ENCODE measurements at places on chromosomes 13 and 19.

DNA sequence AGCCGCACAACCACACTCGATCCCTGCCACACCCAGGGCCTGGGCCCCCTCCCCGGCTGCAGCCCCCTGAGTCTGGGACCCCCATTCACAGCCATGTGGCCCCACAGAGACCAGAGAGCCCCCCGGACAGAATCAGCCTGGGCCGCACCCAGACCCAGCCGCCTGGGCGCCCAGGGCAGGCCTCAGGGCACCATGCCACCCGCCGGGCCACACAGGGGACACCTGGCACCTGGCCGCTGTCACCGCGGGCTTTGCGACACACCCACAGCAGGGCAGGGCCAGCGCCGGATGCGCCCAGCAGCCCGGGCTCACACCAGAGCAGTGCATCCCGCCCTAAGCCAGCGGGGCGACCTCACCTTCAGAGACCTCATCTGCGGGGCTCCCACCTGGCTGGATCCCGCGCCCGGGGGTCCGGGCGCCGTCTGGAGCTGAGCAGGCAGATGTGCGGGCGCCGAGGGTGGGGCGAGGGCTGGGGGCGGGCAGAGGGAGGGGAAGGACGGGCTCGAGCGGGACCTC, 443 bp downstream of the TBXA2R start:
- H3K4me1 ChIP-seq: peaks cover 44% of the 10 kb centered on the region
- H3K4me3 ChIP-seq: peak overlapping the region; percentile 58
- DNase-seq: peak; percentile 88
- H3K27ac ChIP-seq: peak overlapping the region; percentile 90
- H3K36me3 ChIP-seq: peaks cover 6% of the 10 kb centered on the region
- no peaks in the 10 kb centered on the region for H3K27me3 ChIP-seq

DNA sequence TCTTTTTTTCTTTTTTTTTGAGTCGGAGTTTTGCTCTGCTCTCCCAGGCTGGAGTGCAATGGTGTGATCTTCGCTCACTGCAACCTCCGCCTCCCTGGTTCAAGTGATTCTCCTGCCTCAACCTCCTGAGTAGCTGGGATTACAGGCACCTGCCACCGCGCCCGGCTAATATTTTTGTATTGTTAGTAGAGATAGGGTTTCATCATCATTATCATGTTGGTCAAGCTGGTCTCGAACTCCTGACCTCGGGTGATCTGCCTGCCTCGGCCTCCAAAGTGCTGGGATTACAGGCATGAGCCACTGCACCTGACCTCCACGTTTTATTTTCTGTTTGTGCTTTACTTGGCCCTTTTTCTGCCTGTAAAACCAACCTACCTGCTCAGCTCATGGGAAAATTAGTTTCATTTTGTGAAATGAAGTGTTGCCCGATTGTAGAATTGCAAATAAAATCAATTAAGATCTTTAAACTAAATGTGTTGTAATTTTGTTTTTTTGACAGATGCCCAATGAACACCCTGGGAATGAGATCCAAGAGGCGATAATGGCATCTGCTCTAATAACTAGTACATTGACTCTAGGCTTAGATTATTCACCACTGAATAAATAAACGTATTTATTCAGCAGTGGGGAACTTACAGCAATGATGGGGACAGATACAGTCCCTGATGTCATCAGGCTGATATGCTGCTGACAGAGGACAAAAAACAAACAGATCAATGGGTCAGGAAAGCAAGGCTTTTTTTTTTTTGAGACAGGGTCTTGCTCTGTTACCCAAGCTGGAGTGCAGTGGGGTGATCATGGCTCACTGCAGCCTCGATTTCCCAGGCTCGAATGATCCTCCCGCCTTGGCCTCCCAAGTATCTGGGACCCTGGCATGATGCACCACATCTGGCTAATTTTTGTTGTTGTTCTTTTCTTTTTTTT, 2.2 kb upstream of the RAB11B start:
- H3K4me3 ChIP-seq: no peak overlapping the region
- no peak for DNase-seq

GRCh38 chr19:30093966-30094755, 152.1 kb downstream of the URI1 start:
- no peak overlapping the region for H3K27ac ChIP-seq
- H3K4me3 ChIP-seq: no peak overlapping the region
- DNase-seq: peak; percentile 25

GRCh38 chr19:19492026-19492610, 23.2 kb downstream of the TSSK6 start:
- H3K36me3 ChIP-seq: peaks cover 52% of the 10 kb centered on the region
- no peaks in the 10 kb centered on the region for H3K27me3 ChIP-seq
- no peak overlapping the region for H3K4me3 ChIP-seq
- H3K27ac ChIP-seq: no peak overlapping the region
- H3K4me1 ChIP-seq: peaks cover 37% of the 10 kb centered on the region

DNA sequence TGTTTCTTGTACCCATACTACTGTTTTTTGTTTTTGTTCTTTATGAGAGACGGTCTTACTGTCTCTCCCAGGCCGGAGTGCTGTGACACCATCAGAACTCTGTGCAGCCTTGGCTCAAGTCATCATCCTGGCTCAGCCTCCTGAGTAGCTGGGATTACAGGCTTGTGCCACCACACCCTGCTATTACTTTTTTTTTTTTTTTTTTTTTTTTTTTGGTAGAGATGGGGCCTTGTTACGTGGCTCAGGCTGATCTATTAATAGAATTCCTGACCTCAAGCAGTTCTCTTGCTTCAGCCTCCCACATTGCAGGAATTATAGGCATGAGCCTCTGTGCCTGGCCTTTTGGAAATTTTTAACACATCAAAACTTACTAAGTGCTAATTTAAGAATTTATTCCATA, 2.9 kb upstream of the ZNF304 start:
- peaks cover 13% of the 10 kb centered on the region for H3K4me1 ChIP-seq
- no peak overlapping the region for H3K4me3 ChIP-seq
- no peak overlapping the region for H3K27ac ChIP-seq
- DNase-seq: no peak
- H3K36me3 ChIP-seq: no peaks in the 10 kb centered on the region
- no peaks in the 10 kb centered on the region for H3K27me3 ChIP-seq

GRCh38 chr13:71171740-71172139, 695.3 kb downstream of the DACH1 start:
- DNase-seq: no peak
- H3K27ac ChIP-seq: no peak overlapping the region
- no peaks in the 10 kb centered on the region for H3K27me3 ChIP-seq
- H3K36me3 ChIP-seq: no peaks in the 10 kb centered on the region
- no peaks in the 10 kb centered on the region for H3K4me1 ChIP-seq

- H3K4me1 ChIP-seq: no peaks in the 10 kb centered on the region
- no peak for DNase-seq
- H3K4me3 ChIP-seq: no peak overlapping the region
Measured at GRCh38 chr13:111034811-111035210, 80.3 kb upstream of the ARHGEF7 start.

- H3K27ac ChIP-seq: no peak overlapping the region
- no peaks in the 10 kb centered on the region for H3K36me3 ChIP-seq
Measured at GRCh38 chr13:89212186-89212585, 1541.0 kb downstream of the SLITRK5 start.

DNA sequence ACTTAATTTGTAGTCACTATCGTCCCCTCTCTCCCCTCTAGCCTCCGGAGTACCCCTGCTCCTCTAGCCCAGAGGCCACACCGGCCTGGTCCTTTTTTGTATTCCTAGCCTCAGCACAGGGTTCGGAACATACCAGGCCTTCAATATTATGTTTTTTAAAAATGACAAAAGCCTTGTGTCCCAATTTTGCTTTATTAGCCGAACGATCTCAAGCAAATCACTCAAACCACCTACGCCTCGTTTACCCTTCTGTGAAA, 463 bp upstream of the POMP start:
- no peak for DNase-seq
- H3K27me3 ChIP-seq: no peaks in the 10 kb centered on the region
- peaks cover 29% of the 10 kb centered on the region for H3K36me3 ChIP-seq
- H3K4me3 ChIP-seq: peak overlapping the region; percentile 77
- peaks cover 35% of the 10 kb centered on the region for H3K4me1 ChIP-seq

DNA sequence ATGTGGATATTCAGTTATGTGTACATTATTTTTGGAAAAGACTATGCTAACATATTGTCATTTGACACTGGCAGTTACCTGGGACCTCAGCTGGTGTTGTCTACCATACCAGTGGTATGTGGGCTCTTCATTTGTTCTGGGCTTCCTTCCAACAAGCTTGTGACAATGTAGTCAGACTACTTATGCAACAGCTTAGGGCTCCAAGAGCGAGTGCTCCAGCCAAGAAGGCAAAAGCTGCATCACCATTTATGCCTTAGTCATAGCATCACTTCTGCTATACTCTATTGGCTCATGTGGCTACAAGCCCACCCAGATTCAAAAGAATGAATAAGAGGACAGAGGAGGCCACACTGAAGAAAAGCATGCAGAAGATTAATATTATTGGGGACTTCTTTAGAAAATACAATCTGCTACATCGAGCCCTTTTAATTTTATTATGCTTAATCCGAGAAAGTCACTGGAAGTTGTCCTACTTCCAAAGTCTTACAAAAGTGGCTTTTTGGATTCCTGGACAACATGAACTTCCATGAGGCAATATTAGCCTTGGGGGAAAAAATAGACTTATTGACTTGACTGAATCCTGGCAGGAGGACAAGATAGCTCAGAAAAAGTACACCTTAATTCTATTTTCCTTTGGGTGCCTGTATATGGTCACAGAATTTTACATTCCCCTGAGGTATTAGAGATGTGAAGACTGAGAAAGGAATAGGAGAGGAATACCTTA, 529.4 kb upstream of the HTR2A start:
- peak; percentile 34 for DNase-seq
- no peak overlapping the region for H3K27ac ChIP-seq
- H3K36me3 ChIP-seq: no peaks in the 10 kb centered on the region
- H3K27me3 ChIP-seq: no peaks in the 10 kb centered on the region

Measured in upper lobe of left lung (tissue), 6 donors.